Motor neuron (in vitro differentiated cells): ENCODE measurements at places on chromosomes 16 and 17. TPM values are rescaled to one million over a fixed set of nuclear protein-coding genes. Genes with fewer than 3 reads are reported as not detected.
A peak's percentile ranks its signal among the peaks of the same experiment; 100 is the strongest.

Gene TLK2
- total RNA-seq = 40.2 and 49.5 TPM in 2 replicates

Gene SEZ6L2
- 24.2 and 25.3 TPM in 2 replicates for total RNA-seq

Gene KCNG4
- total RNA-seq = 0.37 and 0.43 TPM in 2 replicates

Gene WDR59
- 13.2 and 19.6 TPM in 2 replicates for total RNA-seq

- no peak for ATAC-seq
These were observed 2.4 kb downstream of the PFN1 start for GRCh38 chr17:4945944-4946280.

DNA sequence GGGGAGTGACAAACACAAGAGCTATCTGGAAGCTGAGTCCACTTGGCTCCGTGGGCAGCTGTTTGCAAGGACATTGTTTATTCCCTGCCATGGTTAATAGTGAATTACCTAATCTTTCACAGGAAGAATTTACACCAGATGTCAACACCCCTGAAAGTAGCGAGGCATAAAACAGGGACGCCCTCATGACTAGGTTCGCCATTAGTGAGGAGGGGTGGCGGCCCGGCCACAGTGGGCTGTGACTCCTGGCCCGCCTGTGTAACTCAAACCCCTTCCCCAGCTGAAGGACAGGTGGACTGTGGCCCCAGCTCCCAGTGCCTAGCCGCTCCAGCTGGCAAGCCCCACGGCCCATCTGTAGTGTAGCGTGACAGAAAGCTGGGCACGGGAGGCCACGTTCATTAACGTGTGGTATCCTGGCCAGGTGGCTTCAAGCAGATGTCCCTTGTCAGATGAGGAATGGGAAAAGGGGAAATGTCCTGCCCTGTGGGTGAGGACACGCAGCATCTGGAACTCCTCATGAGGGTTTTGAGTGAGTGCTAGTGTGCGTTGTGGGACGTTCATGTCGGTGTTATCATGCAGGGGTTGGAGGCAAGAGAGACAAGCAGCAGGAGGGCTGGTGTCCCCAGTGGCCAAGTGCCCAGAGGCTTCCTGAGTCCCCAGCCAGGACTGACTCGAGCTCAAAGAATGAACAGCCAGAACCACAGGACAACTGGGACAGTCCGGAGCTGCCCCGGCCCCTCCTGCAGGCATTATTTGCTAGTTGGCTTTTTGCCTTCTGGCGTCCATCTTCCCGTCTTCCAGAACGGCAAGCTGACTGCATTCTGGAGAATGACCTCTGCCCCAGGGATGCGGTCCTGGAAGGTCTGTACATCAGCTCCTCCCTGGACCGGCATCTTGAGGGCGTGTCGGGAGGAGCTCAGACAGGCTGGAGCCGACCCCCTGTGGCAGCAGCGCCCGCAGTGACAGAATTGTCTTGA is 19.2 kb downstream of the KDM8 start:
- ATAC-seq = peak; percentile 53

DNA sequence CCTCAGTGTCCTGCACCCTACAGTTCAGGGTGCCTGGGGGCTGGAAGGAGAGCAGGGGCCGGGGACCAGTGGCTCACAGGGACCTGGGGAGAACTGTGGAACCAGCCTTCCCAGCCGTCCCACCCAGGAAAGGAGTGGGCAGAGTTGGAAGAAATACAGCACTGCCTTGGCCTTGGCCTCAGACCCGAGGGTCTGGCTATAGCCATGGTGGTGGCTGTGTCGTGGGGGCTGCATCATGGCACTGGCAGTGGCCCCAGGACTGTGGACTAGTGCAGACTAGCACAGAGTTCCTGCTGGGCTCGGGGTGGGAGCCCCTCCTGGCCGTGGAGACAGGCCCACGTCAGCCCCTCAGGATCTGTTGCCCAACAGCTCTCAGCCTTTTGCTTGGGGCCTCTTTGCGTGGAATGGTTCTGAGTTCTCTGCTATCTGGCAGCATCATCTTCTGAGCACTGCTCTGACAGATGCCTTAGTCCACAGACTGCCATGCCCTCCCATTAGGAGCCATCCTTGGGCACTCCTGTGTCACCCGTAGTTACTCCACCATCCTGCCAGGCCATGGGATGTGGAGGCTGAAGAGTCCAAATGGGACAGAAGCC is 12.6 kb upstream of the DNASE1 start:
- no peak for ATAC-seq

GRCh38 chr16:76681296-76681695 is 404.1 kb downstream of the CNTNAP4 start:
- no peak for ATAC-seq

GRCh38 chr17:64505340-64506200 is 519 bp downstream of the DDX5 start:
- no peak for ATAC-seq

DNA sequence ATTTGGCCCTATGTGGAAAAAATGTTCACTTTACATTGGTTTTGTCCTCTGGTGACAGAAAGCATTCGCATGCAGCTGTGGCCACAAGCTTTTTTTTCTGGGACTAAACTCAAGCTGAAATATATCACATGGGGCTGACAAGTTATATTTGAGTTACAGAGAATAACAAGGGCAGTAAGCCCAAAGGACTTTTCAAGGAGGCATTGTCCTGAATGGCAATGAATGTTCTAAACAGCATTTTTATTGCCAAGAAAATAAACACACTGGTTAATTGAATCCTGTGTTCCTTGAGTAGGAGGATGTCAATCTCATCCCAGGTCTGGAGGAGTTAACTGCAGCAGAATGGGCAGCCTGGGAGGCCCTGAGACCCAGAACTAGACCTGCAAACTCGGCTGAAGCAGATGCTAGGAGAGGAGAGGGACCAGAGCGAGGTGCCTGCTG is 114.5 kb downstream of the COPRS start:
- no peak for ATAC-seq

DNA sequence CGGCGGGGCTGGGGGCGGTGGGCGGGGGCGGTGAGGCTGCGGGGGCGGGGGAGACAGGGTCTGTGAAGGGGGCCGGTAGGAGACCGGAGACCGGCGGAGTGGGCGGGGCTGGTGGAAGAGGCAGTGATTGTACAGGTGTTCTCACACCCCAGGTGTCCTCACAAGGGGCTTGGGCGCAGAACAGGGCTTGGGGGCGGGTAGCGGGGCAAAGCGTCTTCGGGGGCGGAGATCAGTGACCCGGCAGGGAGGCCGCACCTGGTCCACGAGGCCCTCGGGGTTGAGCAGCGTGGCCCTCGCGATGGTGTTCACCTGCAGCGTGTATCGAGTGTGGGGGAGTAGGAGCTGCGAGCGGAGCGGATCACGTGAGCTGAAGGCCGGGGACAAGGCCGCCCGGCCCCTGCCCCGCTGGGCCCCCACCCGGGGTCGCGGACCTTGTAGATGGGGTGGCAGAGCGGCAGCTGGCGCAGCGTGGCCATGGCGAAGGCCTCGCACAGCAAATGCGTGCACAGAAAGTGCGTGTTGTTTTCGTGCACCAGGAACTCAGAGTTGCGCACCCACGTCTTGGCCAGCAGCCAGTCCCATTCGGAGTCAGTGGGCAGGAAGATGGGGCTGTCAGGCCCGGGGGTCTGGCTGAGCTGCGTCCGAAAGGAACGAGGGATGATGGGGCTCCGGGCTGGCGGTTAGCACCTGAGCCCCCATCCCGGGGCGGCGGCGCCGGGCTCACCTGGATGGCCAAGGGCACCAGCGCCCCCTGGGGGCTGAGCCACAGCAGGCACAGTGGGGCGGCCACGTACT is 8.5 kb downstream of the ALOXE3 start:
- peak; percentile 82 for ATAC-seq

DNA sequence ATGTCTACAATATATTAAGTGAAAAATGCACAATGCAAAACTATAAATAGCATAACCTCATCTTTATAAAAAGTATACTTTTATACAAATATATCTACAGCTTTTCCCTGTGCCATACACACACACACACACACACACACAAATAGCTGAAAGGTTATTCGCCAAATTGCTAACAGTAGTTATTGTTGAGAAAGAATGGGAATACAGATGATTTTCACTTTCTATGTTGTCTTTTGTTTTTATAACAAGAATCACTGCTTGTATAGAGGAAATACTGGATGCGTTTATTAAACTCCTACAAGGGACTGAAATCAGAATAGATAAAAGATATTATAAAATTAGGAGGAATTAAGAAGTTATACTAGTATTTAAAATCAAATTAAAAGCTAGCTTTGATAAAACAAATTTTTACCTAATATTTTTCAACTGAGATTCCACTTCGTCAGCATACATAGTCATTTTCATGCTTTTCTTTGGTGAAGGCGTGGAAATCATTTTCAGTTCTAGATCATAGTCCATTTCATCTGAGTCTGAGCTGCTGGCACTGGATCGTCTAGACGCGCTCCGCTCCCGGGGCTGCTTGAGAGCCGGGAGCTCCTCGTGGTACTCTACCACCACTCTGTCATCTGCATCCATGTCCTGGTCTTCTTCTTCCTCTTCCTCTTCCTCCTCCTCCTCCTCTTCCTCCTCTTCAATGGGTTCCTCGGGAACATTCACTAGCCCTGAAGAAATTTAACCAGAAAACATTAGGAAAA is 17.0 kb upstream of the ITGAE start:
- ATAC-seq = no peak

DNA sequence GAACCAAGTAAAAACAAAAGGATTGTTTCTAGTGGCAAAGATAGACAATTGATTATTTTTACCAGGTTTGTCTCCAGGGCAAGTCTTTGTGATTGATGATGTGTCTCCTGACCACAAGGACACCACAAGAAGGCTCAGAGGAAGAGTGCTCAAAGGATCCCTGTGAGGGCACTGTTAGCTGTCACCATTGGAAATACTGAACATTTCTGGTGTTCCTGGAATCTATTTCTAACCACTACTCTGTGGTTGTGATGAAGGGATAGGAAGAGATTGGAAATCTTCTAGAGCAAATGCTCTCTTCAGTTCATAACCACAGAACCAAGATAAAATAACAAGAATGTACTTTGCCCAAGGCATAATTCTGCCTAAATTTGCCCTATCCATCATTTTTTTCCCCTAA is 15.3 kb downstream of the RNF43 start:
- no peak for ATAC-seq

- no peak for ATAC-seq
These were observed 235.3 kb downstream of the ZFHX3 start for GRCh38 chr16:72812672-72813071.

GRCh38 chr16:28597692-28598261 is 927 bp upstream of the SULT1A2 start:
- no peak for ATAC-seq
